ENCODE measurements at places on chromosomes 2 and 18.

GRCh38 chr2:55965276-55965675 is 41.7 kb upstream of the EFEMP1 start:
- no peak for DNase-seq

GRCh38 chr2:55052129-55053061 is 2.1 kb upstream of the RTN4 start:
- no peak for DNase-seq

DNA sequence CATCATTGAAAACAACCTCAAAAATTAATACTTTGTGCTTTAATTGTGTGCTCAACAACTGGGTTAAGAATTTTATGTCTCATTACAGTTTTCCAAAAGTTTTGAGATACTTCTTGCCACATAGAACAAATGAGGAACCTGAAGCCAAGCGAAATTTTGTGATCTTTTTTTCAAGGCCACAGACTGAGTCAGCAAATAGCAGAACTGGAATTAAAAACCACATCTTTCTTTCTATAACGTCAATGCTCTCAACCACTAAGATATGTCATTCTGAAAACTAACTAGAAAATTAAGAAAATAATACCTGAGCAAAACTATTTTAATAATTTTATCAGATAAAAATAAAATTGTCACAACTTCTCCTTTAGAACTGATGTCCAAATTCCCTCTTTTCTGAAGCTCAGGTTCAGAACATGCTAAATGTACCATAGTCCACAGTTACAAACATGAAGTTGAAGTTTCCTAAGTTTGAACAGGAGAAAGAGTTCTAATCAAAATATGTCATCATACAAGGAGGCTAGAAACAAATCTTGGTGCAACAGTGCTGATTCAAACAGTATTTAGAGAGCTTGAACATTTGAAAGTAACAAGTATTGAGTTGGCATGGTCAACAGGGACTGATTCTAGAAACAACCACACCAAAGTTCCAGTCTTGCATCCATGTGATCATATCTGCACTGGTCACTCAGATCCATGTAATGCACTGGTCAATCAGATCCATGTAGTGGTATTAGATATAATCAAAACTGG is 27.6 kb upstream of the CALCRL start:
- no peak for DNase-seq

DNA sequence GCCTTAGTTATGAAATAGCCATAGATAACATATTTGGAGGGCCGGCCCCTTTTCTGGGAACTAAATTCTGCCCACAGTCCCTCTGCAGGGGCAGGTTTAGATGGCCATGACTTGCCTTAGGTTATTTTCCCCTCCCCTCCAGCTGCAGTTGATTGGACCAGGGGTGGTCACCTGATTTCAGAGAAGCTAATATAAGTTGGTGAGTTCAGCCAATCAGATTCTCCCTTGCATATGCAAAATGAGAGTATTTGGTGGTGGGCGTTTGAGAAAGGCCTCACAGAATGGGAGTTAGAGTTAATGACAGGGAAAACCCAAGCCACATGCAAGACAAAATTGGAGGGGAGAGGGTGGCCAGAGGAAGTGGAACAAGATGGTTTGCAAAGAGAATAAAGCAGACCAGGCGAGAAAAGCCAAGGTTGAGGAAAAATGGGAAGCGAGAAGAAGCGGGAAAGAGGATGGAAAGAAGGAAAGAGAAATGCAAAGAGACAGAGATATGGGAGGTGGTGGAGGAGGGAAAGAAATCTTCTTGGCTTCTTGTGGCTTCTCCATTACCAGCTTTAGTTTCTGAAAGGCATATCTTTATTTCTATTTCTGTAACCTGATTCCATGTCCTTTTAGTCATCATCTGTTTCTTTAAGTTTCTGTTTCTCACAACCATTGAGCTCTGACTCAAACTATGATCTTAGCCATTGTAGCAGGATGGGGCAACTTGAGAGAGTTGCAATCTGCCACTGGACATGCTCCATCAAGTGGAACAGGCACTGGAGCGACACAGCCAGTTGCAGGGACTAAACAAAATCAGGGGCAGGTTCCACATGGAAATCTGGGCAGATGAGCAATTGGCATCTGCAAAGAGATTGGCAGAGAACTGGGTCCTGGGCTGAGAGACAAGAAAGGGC is 108.1 kb upstream of the SIX3 start:
- DNase-seq, result no peak

DNA sequence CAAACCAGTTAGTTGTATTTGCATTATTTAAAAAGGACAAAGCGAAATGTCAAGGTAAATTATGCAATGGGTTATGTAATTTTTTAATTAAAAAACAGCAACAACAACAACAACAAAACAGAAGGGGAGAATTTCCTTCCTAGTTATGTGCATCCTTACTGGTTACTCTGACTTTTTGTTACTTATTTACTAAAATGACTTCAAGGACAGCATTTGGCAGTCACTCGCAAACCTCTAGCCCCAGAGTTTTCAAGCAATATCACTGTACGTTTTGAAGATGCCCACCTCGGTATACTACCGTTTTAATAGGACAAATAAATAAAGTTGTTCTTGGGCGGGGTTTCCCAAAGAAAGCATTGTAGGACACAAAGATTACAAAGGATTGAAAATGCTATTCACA is 24.7 kb upstream of the MRO start:
- no peak for DNase-seq

- DNase-seq, result no peak
Measured at GRCh38 chr2:226825056-226825455, 10.8 kb upstream of the RHBDD1 start.

DNA sequence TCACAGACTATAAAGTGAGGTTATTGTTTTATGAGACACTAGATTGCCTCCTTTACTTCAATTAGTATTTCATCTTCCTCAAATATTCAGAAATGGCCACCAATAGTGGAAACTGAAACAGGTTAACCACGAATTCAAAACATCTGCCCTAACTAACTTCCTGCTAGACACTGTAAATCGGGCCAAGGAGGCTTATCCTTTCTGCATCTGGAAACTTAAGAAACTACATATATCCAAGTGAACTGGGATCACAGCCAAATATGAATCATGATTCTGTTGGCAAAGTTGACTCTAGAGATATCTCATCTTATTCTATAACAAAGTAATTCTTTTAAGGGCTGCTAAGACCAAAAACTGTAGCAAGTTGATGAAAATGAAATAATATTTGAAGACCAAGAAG is 136.6 kb upstream of the ZC3H15 start:
- no peak for DNase-seq

DNA sequence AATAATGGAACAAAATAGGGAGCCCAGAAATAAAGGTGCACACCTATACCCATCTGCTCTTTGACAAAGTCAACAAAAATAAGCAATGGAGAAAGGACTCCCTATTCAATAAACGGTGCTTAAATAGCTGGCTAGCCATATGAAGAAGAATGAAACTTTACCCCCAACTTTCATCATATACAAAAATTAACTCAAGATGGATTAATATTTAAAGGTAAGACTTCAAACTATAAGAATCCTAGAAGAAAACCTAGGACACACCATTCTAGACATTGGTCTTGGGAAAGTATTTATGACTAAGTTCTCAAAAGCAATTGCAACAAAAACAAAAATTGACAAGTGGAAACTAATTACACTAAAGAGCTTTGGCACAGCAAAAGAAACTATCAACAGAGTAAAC is 139.1 kb downstream of the DNAH7 start:
- DNase-seq, result no peak

Measured in stimulated activated CD8-positive, alpha-beta memory T cell treated with anti-CD3 and anti-CD28 coated beads, Interleukin-7, amount 100 ng/mL, for 1 hour (primary cell).